Panc1 (cell line): ENCODE measurements at places on chromosomes 2 and 18.

DNA sequence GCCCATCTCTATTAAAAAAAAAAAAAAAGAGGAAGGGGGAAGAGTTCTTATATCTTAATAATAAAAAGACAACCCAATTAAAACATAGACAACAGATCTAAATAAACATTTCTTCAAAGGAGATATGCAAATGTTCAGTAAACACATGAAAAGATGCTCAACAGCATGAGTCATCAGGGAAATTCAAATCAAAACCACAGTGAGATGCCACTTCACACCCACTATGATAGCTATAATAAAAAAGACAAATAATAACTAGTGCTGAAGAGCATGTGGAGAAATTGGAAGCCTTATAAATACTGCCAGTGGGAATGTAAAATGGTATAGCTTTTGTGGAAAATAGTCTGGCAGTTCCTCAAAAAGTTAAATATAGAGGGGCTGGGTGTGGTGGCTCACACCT is 61.5 kb upstream of the CYP20A1 start:
- DNase-seq: no peak

- DNase-seq: no peak
Observed at GRCh38 chr2:68766376-68766845, 31.8 kb downstream of the ARHGAP25 start.

DNA sequence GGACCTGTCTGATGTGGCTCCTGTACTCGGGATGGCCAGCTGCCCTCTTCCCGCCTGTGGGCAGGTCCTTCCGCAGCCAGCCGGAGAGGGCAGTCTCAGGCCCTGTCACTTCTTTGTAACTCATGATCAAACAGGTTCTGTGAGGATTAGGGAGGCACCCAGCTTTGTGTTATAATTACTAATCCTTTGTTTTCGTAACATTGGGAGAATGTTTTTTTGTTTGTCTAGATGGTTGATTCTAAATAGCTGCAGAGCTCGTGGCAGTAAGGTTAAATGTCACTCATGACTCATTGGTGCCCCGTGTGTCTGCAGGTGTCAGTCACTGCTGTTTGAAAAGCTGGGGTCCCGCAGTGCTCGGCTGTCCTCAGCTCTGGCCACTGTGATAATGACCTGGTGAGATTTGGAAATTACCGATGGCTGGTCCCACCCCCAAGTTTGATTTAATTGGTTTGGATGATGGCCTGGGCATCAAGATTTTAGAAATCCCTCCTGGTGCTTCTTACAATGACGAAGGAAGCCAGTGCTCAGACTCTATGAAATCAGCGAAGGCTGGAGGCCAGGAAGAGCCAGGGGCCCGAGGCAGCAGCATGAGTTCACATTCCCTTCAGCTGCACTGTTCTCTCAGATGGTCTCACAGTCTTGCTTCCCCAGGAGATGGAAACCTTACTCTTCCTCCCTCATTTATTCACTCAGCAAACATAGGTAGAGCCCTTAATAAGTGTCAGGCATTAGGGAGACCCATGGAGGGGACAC is 172.8 kb downstream of the VAPA start:
- DNase-seq: no peak

DNA sequence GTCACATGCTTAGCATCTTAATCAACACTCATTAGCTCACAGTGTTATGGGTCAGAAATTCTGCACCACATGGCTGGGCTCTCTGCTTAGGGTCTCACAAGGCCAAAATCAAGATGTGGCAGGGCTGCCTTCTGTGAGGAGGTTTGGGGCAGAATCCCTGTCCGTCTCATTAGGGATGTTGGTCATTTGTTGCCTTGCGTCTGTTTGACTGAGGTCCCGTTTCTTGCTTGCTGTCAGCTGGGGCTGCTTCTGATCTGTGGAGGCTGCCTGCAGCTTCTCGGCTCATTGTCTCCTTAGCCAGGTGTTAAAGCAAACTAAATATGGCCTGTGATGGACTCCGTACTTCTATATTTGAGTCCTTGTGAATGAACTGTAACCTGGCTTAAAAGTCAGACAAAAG is 146.5 kb downstream of the NDUFA10 start:
- no peak for DNase-seq

DNA sequence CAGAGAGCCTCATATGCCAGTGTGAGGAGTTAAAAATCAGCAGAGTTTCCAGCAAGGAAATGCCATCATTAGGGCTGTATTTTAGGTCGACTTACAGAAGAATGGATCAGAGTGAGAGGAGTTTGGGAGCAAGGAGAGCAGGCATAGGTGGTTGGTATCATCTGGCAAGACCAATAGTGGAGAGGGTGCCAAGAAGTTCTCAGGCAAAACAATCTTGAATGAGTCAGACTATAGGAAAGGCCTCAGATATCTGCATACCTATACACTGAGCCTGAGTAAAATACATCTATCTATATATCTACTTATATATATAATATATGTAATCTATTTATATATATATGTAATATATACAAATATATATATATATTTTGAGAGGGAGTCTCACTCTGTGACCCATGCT is 57.3 kb downstream of the TMEFF2 start:
- DNase-seq: no peak

DNA sequence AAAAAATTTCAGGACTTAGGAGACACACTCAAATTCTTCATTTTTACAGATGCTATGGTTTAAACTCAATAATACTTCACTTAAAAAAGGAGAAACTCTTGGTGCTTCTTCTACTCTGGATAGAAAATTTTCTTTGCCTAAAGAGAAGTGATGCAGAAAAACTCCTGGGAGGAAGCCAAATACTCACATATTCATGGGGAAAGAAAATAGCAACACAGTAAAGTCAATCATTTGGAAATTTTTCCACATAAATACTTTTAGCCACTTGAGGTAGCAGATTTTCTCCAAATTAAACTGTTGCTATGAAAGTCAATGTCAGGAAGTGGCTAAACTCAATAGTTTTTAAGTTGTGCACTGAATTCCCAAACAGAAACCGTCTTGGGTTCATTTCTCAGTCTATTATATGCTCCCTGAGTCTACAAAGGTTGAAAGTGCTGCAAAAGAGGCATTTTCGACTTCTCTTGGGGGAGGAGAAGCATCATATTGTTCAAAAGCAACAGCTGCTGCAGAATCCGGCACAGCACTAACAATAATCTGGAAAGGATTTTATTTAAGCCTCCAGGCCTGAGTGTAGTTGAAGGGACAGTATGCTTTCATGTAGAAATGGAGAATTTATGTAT is 81.1 kb downstream of the UPP2 start:
- DNase-seq: no peak

DNA sequence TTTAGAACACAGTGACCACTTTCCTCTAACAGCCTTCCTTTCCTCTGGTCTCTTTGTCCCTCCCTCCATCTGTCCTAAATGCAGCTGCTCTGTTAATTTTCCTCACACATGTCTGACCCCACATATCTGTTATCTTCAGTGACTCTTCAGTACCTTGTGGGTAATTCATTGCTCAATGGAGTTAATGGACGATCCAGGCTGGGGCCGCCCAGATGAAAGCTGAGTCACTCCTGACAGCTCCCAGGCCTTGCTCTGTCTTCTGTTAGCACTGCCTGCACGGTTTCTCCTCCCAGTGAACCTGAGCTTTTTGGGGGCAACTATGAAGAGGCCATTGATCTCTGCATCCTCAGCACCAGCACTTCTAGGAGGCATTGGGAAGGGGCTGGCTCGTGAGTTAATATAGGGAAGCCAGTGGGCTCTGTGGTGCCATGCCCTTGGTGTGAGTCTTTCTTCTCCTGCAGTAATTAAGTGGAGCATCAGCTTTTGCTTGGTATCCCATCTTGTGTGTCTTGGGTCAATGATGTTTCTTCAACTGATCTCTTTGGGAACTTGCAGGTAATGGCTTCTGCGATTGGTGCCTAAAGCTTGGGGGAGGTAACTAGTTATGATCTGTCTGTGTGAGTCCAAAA is 67.3 kb downstream of the SNORC start:
- DNase-seq: no peak
